ENCODE measurements at places on chromosomes 3 and 15.
A peak's percentile ranks its signal among the peaks of the same experiment; 100 is the strongest.

- DNase-seq: peak; percentile 73
Measured at GRCh38 chr3:46845397-46845859, 17.8 kb downstream of the MYL3 start.

DNA sequence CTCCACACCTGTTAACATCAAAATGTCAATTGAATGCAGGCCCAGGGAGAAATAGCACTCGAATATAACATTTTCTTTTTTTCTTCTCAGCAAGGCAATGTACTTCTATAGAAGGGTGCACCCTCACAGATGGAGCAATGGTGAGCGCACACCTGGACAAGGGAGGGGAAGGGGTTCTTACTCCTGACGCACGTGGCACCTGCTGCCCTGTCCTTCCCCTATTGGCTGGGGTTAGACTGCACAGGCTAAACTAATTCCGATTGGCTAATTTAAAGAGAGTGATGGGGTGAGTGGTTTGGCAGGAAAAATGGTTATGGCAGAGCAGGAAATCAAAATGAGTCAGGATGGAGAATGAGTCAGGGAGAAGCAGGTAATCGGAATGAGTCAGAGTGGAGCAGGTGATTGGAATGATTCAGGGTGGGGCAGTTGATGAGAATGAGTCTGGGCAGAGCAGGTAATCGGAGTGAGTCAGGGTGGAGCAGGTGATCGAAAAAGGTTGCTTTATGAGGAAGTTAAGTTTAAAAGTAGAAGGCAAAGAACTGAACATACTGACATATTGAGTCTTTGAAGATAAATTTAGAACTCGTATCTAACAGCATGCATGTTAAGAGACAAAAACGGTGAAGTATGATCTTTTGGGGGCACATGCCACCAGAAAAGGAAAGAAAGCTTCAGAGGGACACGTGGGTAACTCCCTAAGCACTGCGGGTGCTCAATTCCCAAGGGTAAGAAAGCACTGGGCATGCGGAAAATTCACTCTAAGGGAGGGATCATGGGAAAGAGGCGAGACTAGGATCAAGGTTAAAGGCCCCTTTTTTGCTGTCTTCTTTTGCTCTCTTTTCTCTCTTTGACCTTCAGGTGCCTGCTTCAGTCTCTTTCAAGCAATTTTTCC lies 72.9 kb upstream of the GALNT15 start:
- peak; percentile 29 for DNase-seq

- no peak for DNase-seq
Measured at GRCh38 chr15:28952666-28953491, 67.1 kb downstream of the APBA2 start.

DNA sequence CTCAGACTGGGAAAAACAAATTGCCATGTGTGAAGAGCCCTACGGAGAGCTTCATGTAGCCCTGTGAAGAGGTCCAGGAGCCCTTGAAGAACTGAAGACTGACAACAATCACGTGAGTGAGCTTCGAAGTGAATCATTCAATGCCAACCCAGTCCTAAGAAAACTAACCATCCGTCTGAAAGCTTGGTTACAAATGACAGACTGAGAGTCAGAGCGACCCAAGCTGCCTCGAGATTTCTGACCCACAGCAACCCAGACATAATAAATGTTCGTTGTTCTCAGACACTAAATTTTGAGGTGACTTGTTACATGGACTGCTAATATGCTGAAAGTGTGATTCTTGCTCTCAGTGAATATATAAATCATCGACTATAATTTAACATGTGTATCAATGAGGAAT lies 987.2 kb upstream of the ROBO1 start:
- no peak for DNase-seq

DNA sequence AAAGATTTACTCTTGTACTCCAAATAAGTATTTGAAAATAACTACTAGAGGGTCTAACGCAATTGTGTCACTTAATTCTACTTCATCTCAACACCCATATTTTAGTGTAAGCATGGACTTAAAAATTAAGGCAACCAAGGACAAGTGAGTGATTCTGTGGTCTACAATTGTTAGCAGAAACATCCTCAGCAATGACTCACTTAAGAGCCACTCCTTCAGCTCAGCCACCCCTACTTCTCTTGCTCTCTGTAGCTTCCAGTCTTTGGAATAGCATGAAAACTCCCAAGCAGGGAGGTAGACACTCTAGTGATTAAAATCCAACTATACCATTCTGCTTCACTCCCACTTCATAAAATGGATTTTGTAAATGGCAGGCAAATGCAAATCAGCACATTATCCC lies 116.0 kb upstream of the LRRN1 start:
- DNase-seq: no peak

All from EL (cell line).